ENCODE measurements at places on chromosomes 7 and 10.

DNA sequence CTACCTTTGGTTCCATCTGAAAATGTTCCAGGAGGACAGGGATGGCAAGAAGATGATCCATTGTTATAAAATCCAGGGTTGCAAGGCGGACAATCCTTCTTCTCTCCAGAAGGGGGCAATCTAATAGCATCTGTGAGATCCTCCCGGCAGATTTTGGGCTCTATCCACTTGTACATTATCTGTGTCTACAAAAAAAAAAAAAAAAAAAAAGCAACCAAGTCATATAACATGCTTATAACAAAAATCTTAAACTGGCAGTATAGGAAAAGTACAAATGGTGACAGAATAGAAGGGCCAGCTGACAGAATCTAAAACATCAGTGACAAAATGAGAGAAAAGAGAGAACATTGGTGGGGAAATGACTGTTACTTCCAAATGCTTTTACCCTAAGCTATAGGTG, 132.7 kb downstream of the ELAPOR2 start:
- H3K27ac ChIP-seq: no peak overlapping the region
- no peaks in the 10 kb centered on the region for H3K4me1 ChIP-seq
- no peaks in the 10 kb centered on the region for H3K27me3 ChIP-seq
- no peak overlapping the region for H3K4me3 ChIP-seq
- H3K36me3 ChIP-seq: no peaks in the 10 kb centered on the region
- peak; percentile 21 for DNase-seq

GRCh38 chr10:127158662-127159061, 37.7 kb downstream of the INSYN2A start:
- H3K4me3 ChIP-seq: no peak overlapping the region
- H3K27ac ChIP-seq: no peak overlapping the region
- H3K4me1 ChIP-seq: no peaks in the 10 kb centered on the region
- H3K36me3 ChIP-seq: no peaks in the 10 kb centered on the region

- H3K27ac ChIP-seq: no peak overlapping the region
- peak; percentile 90 for DNase-seq
- no peaks in the 10 kb centered on the region for H3K27me3 ChIP-seq
- no peaks in the 10 kb centered on the region for H3K4me1 ChIP-seq
- no peak overlapping the region for H3K4me3 ChIP-seq
These were observed 71.6 kb upstream of the ZNF746 start for GRCh38 chr7:149569025-149569725.

GRCh38 chr10:42477170-42477569, 161.2 kb downstream of the ZNF33B start:
- no peak overlapping the region for H3K27ac ChIP-seq
- H3K4me1 ChIP-seq: no peaks in the 10 kb centered on the region
- DNase-seq: no peak
- no peaks in the 10 kb centered on the region for H3K36me3 ChIP-seq

DNA sequence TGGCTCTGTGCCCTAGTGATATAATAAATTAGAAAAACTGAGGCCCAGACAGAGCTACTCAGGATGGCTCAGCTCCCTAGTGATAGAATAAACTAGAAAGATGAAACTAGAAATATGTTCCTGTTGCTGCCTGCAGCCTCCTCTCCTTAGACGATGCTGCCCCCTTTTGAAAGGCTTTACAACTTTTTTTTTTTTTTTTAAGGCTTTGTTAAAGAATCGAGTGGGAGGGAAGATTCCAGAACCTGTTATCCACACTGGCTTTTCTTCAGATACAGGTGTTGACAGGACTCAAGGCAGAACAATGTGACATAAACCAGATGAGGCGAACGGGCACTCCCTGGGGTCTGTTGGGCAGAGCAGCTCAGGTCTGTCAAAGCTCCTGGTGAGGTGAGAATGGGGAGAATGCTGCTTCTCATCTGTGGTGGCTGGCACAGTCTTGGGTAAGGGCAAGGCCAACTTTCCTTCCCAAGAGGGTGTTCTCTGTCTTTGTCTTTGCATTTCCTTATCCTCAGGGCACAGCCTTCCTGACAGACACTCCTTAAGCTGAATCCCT, 175.1 kb downstream of the COBL start:
- H3K27me3 ChIP-seq: no peaks in the 10 kb centered on the region
- H3K4me1 ChIP-seq: peaks cover 9% of the 10 kb centered on the region
- H3K4me3 ChIP-seq: no peak overlapping the region
- no peak overlapping the region for H3K27ac ChIP-seq
- no peak for DNase-seq

GRCh38 chr7:44736896-44737295, 11.8 kb upstream of the ZMIZ2 start:
- no peak for DNase-seq
- H3K27me3 ChIP-seq: peaks cover 4% of the 10 kb centered on the region
- H3K4me3 ChIP-seq: no peak overlapping the region
- H3K4me1 ChIP-seq: peaks cover 2% of the 10 kb centered on the region

- no peak overlapping the region for H3K27ac ChIP-seq
- no peak overlapping the region for H3K4me3 ChIP-seq
- peaks cover 2% of the 10 kb centered on the region for H3K4me1 ChIP-seq
These were observed 122.5 kb downstream of the CCNY start for GRCh38 chr10:35458500-35459448.

DNA sequence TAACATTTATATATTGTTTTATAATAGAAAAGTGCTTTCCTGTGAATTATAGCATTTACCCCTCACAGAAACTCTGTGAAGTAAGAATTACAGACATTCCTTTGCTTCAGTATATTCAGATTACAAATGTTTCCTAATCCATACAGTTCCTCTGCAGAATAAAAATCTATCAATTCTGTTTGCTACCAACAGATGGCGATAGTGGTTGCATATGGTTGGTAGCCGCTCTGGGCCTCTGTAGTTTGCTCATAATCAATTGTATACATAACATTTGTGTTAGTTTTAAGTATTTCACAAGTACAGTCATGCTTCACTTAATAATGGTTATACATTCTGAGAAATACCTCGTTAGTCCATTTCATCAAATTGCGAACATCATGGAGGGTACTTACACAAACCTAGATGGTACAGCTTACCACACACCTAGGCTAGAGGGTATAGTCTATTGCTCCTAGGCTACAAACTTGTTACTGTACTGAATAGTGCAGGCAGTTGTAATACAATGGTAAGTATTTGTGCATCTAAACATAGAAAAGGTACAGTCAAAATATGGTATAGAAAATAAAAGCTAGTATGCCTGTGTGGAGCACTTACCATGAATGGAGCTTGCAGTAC, 94.4 kb upstream of the STEAP4 start:
- H3K27ac ChIP-seq: no peak overlapping the region
- no peak for DNase-seq
- no peaks in the 10 kb centered on the region for H3K4me1 ChIP-seq
- H3K36me3 ChIP-seq: no peaks in the 10 kb centered on the region
- H3K4me3 ChIP-seq: no peak overlapping the region
- H3K27me3 ChIP-seq: no peaks in the 10 kb centered on the region

- no peak overlapping the region for H3K4me3 ChIP-seq
- no peak for DNase-seq
- H3K27ac ChIP-seq: no peak overlapping the region
- no peaks in the 10 kb centered on the region for H3K27me3 ChIP-seq
- peaks cover 30% of the 10 kb centered on the region for H3K4me1 ChIP-seq
These were observed 24.8 kb downstream of the KCNH2 start for GRCh38 chr7:150953061-150953997.

DNA sequence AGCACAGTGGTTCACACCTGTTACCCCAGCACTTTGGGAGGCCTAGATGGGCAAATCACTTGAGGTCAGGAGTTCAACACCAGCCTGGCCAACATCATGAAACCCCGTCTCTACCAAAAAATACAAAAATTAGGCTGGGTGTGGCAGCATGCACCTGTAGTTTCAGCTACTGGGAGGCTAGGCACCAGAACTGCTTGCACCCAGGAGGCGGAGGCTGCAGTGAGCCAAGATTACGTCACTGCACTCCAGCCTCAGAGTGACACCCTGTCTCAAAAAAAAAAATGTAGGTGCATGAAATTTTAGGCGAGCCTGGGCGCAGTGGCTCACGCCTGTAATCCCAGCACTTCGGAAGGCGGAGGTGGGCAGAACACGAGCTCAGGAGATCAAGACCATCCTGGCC, 9.6 kb downstream of the BCL7B start:
- H3K27me3 ChIP-seq: no peaks in the 10 kb centered on the region
- no peak overlapping the region for H3K27ac ChIP-seq
- peaks cover 21% of the 10 kb centered on the region for H3K36me3 ChIP-seq
- no peak overlapping the region for H3K4me3 ChIP-seq
- no peak for DNase-seq
- no peaks in the 10 kb centered on the region for H3K4me1 ChIP-seq

DNA sequence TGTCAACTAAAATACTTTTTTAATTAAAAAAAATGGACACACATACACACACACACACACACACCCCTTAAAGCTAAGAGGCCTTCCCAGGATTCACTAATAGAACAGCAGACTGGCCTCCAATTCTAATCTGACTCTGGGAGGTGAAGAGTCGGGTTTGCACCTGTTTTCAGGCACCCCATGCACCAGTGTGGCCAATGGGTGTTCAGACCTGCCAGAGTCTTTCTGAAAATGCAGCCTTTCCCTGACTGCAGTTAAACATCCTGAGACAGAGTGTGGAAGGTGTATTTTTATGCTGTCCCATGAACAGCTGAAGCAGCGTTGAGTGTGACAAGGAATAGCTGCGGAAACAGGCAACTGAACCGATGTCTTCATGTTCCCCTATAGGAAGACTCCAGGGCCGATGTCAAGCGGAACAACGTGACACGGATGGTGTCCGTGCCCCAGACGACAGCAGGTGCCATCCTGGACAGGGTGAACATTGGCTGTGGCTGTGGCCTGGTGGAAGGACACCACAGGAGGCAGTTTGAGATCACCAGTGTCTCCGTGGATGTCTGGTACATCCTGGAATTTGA, 74.6 kb upstream of the LYZL2 start:
- no peaks in the 10 kb centered on the region for H3K4me1 ChIP-seq
- H3K27me3 ChIP-seq: no peaks in the 10 kb centered on the region
- H3K36me3 ChIP-seq: no peaks in the 10 kb centered on the region
- H3K4me3 ChIP-seq: no peak overlapping the region

GRCh38 chr7:42492920-42493319, 255.9 kb upstream of the GLI3 start:
- H3K27ac ChIP-seq: no peak overlapping the region
- no peak for DNase-seq
- H3K27me3 ChIP-seq: no peaks in the 10 kb centered on the region
- H3K4me1 ChIP-seq: peaks cover 8% of the 10 kb centered on the region

DNA sequence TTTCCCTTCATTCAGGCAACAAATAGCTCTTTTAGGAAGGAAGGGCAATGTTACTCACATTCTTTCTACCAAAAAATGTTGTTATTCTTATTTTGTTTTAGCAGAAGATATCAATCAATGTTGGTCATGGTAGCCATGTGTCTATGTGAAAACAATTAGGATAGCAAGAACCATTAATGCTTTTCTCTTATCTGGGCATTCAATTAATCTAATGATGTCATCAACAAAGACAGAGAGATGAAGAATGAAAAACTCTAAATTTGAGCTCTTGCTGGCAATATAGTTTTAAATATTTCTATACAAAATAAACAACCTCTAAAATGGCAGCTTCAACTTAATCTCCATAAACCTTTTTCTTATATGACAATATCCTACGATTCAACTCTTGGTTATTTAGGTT, 353.7 kb upstream of the ANKRD30A start:
- no peaks in the 10 kb centered on the region for H3K27me3 ChIP-seq
- H3K27ac ChIP-seq: no peak overlapping the region
- H3K36me3 ChIP-seq: no peaks in the 10 kb centered on the region
- DNase-seq: no peak
- no peaks in the 10 kb centered on the region for H3K4me1 ChIP-seq

- no peaks in the 10 kb centered on the region for H3K27me3 ChIP-seq
- peak overlapping the region; percentile 86 for H3K27ac ChIP-seq
- no peaks in the 10 kb centered on the region for H3K4me1 ChIP-seq
- DNase-seq: no peak
These were observed 1.2 kb downstream of the CACUL1 start for GRCh38 chr10:118753331-118754228.

All from trophoblast cell (in vitro differentiated cells and primary cell).